ENCODE measurements at places on chromosomes 1 and 21.

- no peak for DNase-seq
Measured at GRCh38 chr1:107184888-107185287, 44.0 kb downstream of the NTNG1 start.

DNA sequence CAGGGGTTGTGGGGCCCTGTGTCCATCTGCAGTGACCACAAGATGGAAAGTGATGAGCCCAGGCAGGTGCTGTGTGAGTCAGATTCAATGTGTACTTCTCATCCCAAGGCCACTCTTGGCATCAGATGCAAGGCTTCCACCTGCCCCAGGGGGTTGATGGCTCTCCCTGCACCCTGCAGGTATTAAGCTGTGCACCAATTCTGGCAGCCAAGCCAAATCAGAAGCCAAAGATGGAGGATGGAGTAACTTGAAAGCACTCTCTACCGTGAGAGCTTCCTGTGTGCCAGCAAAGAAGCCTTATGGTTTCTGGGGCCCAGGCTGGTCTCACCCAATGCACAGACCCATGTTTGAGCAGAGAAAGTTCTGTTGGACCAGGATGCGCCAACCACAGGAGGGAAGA is 44.3 kb upstream of the TENT5C start:
- DNase-seq = no peak

DNA sequence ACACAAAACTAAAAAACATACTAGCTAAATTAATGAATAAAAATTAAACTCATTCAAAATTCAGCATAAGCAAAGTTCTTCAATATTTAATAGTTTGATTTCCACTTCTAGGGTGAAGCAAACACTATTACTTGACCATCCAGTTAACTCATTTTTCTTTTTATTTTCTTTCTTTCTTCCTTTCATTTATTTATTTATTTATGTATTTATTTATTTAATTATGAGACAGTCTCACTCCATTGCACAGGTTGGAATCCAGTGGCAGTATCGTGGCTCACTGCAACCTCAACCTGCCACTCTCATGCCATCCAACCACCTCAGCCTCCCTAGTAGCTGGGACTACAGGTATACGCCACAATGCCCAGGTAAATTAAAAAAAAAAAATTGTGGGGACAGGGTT is 2069.5 kb downstream of the NCAM2 start:
- DNase-seq = no peak

DNA sequence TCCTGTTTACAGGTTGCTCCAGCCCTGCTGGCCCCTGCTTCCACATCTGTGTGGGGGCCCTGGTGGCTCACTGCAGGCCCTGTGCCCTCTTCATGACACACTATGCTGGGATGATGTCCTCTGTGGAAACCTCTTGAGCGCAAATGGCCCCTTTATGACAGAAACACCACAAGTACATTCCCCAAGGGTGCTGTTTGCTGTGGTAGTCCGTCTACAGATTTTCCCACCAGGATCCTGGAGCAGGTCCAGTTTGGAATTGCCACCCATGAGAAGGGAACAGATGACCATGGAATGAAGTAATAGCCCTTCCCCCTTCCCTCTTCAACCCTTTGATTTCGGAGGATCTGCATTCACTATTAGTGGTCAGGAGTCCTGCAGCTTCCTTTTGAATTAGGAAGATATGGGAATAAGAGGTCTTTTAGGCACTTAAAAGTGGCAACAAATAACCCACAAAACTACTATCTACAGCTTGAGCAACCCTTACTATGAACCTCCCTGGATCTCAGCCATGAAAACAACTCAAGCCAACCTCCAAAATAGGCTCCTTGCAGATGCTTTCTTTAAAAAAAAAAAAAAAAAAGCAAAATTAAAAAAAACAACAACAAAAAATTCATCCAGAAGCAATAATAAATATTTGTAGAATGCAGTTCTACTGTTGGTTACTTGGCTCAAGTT is 121.9 kb upstream of the TSPAN2 start:
- no peak for DNase-seq

- no peak for DNase-seq
Measured at GRCh38 chr1:204142032-204142974, 9.5 kb downstream of the ETNK2 start.

DNA sequence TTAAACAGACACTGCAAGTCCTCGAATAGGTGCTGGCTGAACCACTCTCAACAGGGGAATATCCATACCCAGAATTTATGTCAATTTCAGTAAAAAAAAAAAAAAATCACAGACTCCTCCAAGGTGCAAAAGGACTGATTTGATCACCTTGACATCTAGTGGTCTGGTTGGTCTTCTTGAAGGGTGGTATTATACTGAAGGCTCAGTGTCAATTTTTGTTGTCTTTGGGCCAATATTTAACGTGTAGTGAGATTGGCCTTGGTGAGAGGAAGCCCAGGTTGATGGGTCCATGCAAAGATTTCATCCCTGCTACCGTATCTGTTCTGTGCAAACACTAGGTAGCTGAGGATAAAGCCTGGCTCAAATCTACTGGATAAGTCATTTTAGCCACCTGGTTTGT is 4.0 kb upstream of the GBP5 start:
- no peak for DNase-seq

- no peak for DNase-seq
Measured at GRCh38 chr1:116390195-116390594, 17.2 kb downstream of the ATP1A1 start.

- DNase-seq = no peak
Measured at GRCh38 chr1:8889925-8890785, 11.7 kb upstream of the ENO1 start.
